ENCODE measurements at places on chromosomes 1 and 21.

- DNase-seq: no peak
These were observed 15.7 kb downstream of the PATJ start for GRCh38 chr1:61757950-61758349.

GRCh38 chr1:150235294-150235851 lies 539 bp downstream of the ANP32E start:
- no peak for DNase-seq

DNA sequence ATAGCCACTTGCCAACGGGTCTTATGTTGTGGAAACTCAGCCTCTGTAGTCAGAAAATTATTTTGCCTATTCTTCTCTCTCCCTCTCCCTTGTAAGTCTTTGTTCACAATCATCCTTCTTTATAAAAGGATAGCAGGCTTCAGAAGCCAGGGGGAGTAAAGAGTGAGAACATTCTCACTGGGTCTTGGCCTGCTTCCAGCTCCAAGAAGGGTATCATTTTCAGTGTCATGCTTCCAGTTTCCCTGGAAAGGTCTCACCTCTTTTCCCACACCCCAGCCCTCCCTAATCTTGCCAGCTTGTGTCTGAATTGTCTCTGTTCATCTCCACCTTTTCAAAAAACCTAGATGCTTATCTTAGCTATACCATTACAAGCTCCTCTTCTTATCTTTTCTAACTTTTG lies 346.2 kb upstream of the LRRC7 start:
- no peak for DNase-seq

DNA sequence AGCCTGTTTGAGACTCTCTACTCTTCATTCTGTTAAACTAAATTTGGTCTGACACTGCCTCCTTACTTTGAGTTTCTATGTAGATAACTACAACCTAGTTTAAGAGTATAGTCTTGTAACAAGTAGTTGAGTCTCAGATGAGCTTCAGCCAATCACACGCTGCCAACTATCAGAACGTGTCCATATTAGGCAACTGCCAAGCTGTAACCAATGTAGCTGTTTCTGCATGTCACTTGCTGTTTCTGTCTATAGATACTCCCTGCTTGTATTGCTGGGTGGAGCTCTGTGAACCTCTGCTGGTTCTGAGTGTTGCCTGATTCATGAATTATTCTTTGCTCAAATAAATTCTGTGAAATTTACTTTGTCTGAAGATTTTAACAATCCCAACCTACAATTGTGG lies 452.6 kb upstream of the NR5A2 start:
- DNase-seq: no peak

- no peak for DNase-seq
These were observed 2.3 kb downstream of the COL9A2 start for GRCh38 chr1:40314721-40315238.

DNA sequence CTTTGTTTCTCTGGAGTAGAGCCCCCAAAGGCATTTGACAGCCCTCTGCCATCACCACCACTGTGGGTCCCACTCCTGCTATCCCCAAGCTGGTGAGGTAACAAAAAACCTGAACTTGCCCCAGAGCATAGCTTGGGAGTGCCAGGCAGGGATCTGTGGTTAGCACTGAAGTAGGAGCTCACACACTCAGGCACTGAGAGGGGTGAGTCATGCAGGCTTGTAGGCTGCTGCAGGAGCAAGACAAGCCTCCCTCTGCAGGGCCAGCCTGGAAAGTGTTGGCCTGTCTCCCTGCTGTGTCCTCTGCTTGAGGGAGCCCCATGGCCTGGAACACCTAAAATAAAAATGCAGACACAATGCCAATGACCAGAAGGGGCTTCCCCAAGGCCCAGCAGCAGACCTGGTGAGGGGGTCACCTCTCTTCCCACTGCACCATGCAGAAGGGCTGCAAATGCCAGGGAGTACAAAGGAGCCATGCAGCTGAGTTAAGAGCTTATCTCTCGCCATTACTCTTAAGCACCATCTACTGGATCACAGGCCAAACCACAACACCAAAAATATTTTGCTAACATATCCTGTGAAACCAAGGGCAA lies 108.9 kb upstream of the POGK start:
- DNase-seq: no peak

GRCh38 chr1:202981939-202982338 lies 14.9 kb upstream of the CYB5R1 start:
- DNase-seq: no peak

DNA sequence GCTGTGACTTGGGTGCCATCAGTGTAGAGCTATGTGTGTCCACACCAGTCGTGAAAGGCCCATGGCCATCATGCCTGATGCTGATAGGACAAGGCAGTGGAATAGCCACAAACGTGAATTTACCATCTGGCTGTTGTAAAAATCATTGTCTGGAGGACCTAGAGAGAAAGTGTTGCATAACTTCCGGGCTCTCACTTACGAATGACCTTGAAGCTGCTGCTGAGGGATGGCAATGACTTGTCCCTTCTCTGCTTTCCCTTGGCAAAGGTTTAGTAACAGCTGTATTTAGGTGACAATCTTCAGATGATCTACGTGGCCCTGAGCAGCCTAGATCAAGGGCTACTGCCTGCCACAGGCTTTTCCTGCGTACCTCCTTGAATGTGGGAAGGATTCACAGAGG lies 5.8 kb downstream of the ATP1B1 start:
- no peak for DNase-seq

GRCh38 chr1:115201598-115201997 lies 112.3 kb upstream of the TSPAN2 start:
- DNase-seq: no peak

- no peak for DNase-seq
These were observed 241.5 kb downstream of the FOXD2 start for GRCh38 chr1:47679301-47679791.

- DNase-seq: peak; percentile 58
These were observed 42.4 kb downstream of the CRYAA start for GRCh38 chr21:43211072-43211759.

- DNase-seq: no peak
These were observed 30.5 kb downstream of the GPR161 start for GRCh38 chr1:168106274-168106673.

DNA sequence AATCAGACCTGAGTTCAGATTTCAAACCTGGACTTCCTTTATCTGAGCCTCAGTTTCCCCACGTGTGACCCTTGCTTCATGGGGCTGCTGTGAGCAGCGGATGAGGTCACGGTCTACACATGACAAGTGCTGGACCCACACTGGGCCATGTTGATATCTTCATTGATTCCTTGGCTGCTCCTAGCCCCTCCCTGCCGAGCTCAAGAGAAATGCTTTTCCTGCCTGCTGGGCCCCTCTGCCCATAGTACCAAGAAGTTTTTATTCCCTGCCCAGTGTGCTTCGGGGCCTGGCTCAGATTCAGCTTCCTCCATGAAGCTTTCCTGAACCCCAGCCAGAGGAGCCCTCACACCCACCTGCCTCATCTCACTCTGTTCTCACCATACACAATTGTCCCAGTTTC lies 181.6 kb downstream of the PTPRU start:
- no peak for DNase-seq

GRCh38 chr1:53274026-53274425 lies 35.7 kb upstream of the MAGOH start:
- no peak for DNase-seq
